ENCODE measurements at places on chromosomes 5 and 9.

GRCh38 chr9:117827456-117827855 is 123.3 kb downstream of the TLR4 start:
- no peak for DNase-seq

- no peak for DNase-seq
Observed at GRCh38 chr9:93007529-93008058, 50.9 kb upstream of the SUSD3 start.

DNA sequence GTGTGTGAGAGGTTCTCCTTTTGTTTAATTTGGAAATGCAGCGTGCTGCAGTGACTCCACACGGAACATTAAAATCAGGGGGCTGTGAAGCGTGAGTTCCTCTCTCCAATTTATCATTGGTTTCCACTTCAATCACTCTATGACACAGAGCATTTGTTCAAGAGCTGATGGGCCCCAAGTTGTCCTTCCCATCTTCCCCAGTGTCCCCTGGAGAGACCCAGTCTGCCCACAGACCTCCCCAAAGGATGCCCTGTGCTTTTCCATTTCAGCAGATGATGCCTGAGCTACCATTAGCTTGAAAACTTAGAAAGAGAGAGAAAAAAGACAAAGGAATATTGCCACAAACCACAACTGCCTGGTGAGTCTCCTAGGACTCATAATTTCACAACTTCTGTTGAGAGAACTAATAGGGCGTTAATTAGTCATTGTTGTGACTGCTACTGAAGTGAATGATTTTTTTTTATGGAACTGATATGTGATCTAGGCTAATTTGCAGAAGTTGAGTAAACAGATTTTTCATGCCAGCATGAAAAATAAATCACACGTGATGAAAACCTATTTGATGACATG is 772.7 kb downstream of the SEMA5A start:
- no peak for DNase-seq

GRCh38 chr9:23849379-23850035 is 23.5 kb upstream of the ELAVL2 start:
- DNase-seq = no peak

DNA sequence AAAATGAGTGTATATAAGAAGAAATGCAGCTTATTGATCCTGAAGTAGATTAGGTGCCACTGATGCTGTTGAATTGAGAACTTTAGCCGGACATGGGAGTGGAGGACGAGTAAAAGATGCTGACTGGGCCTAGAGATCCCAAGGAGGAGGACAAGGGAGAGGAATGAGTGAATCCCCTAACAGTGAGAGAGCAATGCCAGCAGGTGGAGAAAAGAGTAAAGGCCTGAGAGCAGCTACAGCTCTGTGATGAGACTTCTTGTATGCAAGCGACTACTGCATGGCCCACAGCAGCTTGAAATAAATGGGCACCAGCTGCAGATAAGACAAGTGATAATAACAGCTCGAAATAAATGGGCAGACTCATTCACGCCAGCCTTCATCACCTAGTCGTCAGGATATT is 44.5 kb upstream of the JMY start:
- no peak for DNase-seq

- DNase-seq = no peak
Observed at GRCh38 chr5:140627972-140628371, 5.0 kb downstream of the CD14 start.

GRCh38 chr5:176611435-176611834 is 1.5 kb upstream of the GPRIN1 start:
- DNase-seq = no peak

GRCh38 chr5:143676802-143677201 is 135.2 kb upstream of the HMHB1 start:
- peak; percentile 22 for DNase-seq

GRCh38 chr5:79489773-79490172 is 24.2 kb downstream of the HOMER1 start:
- DNase-seq = no peak

- DNase-seq = no peak
Observed at GRCh38 chr5:58759745-58760144, 176.9 kb downstream of the RAB3C start.

- DNase-seq = no peak
Observed at GRCh38 chr5:16656561-16657191, 39.9 kb upstream of the RETREG1 start.

DNA sequence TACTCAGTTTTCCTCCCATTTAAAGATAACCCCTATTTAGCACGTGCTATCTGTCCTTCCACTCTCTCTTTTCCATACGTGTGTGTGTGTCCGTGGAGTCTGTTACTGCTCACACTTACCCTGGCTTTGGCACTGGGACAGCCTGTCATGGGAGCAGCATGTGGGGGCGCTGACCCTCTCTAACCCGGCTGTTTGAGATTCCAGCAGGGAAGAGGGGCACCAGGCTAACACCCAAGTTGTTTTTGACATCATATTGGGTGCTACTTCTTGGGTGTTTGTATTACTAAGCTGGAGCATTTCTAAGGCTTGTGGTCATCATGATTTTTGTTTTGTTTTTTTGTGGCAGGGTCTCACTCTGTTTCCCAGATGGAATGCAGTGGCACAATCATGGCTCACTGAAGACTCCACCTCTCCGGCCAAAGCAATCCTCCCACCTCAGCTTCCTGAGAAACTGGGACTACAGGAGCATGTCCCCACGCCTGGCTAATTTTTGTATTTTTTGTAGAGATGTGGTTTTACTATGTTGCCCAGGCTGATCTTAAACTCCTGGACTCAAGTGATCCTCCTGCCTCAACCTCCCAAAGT is 56.9 kb upstream of the SIMC1 start:
- DNase-seq = no peak

- DNase-seq = no peak
Observed at GRCh38 chr5:149363358-149363757, 5.5 kb downstream of the PCYOX1L start.

DNA sequence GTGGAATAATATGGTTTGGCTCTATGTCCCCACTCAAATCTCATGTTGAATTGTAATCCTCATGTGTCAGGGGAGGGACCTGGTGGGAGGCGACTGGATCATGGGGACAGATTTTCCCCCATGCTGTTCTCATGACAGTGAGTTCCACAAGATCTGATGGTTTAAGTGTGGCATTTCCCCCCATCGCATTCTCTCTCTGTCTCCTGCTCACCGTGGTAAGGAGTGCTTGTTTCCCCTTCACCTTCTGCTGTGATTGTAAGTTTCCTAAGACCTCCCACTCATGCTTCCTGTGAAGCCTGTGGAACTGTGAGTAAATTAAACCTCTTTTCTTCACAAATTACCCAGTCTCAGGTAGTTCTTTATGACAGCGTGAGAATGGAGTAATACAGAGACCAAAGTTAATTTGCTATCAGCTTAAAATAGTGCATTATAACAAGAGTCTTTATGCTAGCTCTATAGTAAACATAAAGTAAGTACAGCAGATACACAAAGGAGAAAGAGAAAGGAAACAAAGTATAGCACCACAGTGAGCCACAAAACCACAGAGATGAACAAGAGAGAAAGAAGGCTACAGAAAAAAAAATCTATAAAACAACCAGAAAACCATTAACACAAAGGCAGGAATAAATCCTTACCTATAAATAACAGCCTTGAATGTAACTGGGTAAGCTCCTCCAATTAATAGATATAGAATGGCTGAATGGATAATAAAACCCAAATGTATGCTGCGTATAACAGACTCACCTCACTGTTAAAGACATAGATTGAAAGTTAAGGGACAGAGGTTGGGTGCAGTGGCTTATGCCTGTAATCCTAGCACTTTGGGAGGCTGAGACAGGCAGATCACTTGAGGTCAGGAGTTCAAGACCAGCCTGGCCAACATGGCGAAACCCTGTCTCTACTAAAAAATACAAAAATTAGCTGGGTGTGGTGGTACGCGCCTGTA is 39.7 kb downstream of the RAPGEF6 start:
- no peak for DNase-seq

DNA sequence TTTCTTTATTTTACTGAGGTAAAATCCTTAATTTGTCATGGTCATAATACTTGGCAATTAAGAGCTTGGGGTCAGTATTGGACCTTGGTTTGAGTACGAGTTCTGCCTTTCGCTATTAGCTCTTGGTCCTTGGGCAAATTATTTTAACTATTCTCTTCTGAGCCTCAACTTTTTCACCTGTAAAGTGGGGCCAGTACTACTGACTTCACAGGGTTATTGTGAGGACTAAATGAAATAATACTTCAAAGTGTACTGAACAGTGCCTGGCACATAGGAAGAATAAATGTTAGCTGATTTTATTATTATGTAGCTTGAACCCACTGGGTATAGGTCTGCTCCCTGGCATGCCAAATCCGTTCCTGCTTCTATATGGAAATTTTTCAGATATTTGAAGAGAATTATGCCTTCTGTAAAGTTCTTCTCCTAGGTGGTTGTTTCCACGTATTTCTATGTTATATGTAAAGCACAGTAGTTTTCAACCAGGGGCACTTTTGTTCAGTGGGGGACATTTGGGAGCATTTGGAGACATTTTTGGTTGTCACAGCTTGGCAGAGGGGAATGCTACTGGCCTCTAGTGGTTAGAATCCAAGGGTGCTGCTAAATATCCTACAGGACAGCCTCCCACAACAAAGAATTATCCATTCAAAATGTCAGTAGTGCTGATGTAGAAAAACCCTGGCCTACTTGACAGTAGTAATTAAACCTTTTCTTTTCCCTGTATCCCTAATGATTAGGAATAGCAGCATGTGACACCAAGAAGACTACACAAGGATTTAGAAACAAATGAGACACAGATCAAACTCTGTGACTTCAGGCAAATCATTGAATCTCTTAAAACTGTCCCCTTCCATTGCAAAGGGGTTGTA is 4.5 kb downstream of the RCL1 start:
- DNase-seq = peak; percentile 34

- DNase-seq = no peak
Observed at GRCh38 chr9:133826289-133827085, 88.3 kb upstream of the SARDH start.

GRCh38 chr9:34376596-34377403 is at the start of gene MYORG:
Gene MYORG, minus strand, starts transcription at chr9:34376898. Its CDS starts 3,955 bp downstream, at chr9:34372943.
- peak; percentile 95 for DNase-seq

DNA sequence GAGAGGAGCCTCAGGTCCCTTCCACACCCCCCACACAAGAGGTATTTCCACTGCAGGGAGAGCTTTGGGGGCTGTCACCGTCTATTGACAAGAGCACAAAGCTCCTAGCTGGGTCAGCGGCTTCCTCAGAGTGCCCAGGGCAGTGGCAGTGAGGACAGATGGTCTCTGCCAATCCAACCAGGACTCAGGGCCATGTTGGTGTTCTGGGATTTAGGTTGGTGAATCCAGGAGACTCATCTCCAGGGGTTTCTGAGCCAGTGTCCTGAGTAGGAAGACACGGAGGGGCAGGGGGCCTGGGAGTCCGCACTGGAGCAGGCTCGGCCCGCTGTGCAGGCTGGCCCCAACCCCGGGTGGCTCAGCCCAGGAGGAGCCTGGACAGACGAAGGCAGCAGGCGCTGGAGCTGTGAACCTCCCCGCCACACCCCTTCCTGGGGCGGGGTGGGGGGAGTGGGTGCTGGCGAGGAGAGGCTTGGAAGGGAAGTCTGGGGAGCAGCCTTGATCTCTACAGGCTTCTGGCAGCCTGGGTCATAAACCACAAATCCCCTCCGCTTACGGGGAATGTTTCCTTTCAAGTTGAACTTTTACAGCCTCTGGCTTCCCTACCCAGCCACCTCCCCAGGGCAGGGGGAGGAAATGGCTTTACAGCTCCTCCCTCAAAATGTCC is 19.6 kb downstream of the CRB2 start:
- DNase-seq = no peak

DNA sequence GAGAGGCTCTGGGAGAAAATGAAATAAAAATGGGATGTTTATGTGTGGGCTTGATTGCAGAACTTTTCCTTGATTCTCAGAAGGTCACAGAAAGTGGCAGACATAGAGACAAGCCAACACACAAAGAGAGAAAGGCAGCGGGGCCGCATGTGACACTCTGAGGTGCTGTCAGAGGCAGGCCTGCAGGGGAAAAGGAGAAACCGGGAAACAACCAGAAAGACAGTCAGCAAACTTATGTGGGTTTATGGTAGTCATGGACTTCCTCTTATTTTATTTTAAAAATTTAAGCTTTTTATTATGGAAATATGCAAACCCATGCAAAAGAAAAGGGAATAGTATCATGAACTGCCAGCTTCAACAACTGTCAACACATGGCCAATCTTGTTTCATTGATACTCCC is 16.3 kb upstream of the IGFBPL1 start:
- DNase-seq = no peak

- no peak for DNase-seq
Observed at GRCh38 chr9:113219186-113219936, 1.7 kb downstream of the FKBP15 start.

- DNase-seq = no peak
Observed at GRCh38 chr5:137305971-137306602, 193.0 kb downstream of the SPOCK1 start.

- no peak for DNase-seq
Observed at GRCh38 chr5:139655727-139656271, 7.7 kb downstream of the CXXC5 start.

DNA sequence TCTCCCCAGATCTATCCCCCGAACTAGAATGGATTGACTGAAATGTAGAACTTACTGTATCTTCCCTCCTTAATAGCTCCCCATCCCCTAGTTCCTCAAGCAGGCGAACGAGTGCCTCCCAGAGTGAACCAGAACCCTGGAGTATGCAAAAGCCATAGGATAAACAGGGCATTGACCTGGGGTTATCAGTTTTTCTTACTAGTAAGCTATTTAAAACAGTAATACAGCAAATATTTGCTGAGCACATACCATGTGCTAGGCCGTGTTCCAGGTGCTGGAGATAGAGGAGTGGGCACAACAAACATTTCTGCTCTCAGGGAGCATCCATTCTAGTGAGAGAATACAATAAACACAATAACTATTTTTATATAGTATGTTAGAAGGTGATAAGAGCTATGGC is 1.8 kb downstream of the SKP2 start:
- no peak for DNase-seq

DNA sequence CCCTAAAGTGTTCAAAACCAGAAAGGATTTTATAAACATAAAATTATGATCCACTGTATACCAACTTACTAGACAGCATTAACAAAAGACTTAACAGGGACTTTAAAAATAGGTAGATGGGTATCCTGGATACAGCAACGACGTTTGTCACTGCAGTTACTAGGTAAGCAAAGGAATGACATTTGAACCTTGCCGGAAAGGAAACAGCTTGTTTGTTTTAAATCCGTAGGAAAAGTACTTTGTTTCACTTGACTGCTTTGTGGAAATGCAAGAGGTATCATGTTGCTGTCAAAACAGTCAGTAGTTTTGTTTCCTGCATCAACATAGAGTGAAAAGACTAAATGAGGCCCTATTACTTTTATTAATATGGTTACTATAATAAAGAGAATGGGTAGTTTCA is 122.9 kb downstream of the CDC42SE2 start:
- no peak for DNase-seq

GRCh38 chr9:90189306-90189705 is 453.3 kb downstream of the DIRAS2 start:
- DNase-seq = no peak

GRCh38 chr5:79886456-79886855 is 104.6 kb downstream of the MTX3 start:
- peak; percentile 9 for DNase-seq

- no peak for DNase-seq
Observed at GRCh38 chr5:137400571-137400970, 98.6 kb downstream of the SPOCK1 start.

All from NCI-H1105 treated with DMSO at 0.1 percent for 48 hours (cell line).